ENCODE measurements at places on chromosomes 6 and 20.

DNA sequence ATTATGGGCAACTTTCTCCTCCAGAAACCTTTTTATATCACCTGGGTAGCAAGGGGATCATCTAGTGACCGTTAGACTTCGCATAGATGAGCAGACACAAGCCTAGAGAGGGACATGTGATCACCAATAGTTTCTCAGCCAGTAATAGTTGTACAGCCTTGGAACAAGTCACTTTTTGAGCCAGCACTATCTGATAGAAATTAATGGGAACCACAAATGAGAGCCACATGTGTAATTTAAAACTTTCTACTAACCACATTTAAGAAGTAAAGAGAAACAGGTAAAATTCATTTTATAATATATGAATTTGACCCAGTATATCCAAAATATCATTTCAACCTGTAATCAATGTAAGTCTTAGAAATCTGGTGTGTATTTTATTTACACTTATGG is 592 bp upstream of the CTNNBL1 start:
- DNase-seq = no peak

DNA sequence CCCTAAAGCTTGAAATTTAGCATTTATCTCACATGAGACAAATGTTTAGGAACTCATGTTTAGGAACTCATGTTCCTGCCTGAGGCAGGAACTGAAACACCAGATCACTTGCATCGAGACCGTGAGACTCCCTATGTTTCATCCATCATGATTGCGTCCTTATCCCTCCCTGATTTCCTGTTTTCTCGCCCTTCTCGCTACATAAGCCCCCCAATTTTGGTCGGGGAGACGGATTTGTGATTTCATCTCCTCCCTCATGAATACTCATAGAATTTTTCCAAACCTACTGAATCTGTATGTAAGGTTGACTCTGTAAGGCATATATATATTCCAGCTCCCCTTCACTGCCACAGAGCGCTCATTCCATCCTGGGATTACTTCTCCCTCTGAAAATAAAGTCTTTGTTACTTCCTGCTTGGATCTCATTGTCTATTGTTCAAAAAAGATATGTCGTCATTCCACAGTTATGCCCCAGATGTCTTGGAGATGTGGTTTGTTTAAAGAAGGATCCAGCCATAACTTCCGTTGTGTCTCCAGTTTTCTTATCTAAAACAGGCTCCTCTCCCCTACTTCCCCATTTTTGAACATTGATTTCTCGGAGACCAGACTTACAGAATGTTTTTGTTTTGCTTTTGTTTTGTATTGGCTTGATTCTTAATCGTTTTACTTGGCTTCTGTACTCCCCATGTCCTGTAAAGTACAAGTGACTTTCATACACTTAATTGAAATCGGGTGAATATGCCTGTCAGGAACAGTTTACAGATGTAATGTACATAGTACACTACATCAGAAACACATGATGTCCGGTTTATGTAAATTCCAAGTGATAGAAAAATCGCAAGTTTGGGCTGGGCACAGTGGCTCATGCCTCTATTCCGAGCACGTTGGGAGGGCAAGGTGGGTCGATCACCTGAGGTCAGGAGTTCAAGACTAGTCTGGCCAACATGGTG is 118.7 kb downstream of the HFE start:
- DNase-seq = no peak

GRCh38 chr20:53706466-53707370 is 113.1 kb upstream of the ZNF217 start:
- peak; percentile 33 for DNase-seq

- no peak for DNase-seq
These were observed 34.9 kb upstream of the FOXA2 start for GRCh38 chr20:22619272-22619671.

- no peak for DNase-seq
These were observed 23.3 kb upstream of the SMIM26 start for GRCh38 chr20:18543932-18544331.

DNA sequence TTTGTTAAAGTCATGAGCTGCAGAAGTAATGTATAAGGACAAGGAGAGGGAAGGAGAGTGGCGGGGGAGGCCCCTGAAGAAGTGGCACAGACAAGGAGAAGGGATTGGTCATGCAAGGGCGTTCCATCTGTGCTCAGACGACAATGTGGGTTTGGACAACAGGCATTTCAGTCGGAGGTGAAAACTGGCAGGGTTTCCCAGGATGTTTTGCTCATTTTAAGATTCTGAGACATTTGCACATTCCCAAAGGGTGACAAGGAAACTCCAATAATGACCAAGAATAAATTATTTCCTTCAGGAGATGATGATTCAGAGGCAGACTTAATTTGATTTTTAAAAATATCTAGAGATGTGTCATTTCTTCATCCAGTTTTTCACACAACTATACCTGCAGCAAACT is 181.8 kb downstream of the HIVEP2 start:
- DNase-seq = no peak

DNA sequence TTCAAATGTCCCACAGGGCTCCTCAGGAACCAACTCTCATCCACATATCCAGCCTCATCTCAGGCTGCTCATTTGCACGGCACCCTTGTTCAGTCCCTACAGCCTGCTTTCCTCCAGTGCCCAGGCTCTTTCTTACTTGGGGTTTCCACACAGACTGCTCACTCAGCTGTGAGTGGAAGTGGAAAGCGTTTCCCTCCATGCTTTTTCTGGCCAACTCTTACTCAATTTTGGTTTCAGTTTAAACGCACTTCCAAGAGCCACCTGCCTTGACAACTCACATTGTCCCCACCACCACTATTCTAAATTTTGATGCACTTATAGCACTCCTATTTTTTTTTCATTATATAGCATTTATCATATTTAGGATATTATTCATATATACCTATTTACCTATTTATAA is 367.1 kb downstream of the PKHD1 start:
- DNase-seq = no peak

GRCh38 chr20:7358670-7359069 is 581.6 kb downstream of the HAO1 start:
- no peak for DNase-seq

- DNase-seq = no peak
These were observed 461.2 kb downstream of the EPM2A start for GRCh38 chr6:145274083-145274482.

GRCh38 chr6:111781041-111781708 is 92.1 kb downstream of the FYN start:
- no peak for DNase-seq

DNA sequence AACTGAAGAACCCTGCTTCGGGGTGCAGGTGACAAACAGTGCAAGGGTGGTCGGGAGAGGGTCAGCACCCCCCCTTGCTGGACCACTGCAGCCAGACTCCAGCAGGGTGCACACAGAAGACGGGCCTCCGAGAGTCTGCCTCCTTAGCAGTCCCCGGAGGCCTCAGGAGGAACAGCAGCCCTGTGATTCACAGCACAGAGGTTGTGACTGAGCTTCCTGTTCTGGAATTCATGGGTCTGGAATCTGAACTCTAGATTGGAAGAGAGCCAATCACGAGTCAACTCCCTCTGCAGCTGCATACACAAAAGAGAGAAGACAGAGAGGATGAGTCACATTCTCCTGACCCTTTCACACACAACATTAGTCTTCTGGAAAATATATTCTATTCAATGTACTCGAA is 249.0 kb upstream of the OPRM1 start:
- DNase-seq = no peak

GRCh38 chr6:168370310-168370991 is 50.9 kb upstream of the DACT2 start:
- DNase-seq = peak; percentile 59

GRCh38 chr6:1821164-1821512 is 211.4 kb downstream of the FOXC1 start:
- DNase-seq = no peak

GRCh38 chr6:148835920-148836441 is 89.2 kb downstream of the UST start:
- DNase-seq = peak; percentile 58

GRCh38 chr6:144931172-144932035 is 646.3 kb downstream of the UTRN start:
- peak; percentile 35 for DNase-seq

- no peak for DNase-seq
These were observed 157.3 kb downstream of the THBS2 start for GRCh38 chr6:169096388-169096787.

GRCh38 chr6:74551896-74552295 is 654.0 kb downstream of the COL12A1 start:
- DNase-seq = no peak

- no peak for DNase-seq
These were observed 69.3 kb downstream of the CLIC5 start for GRCh38 chr6:45946352-45946751.

DNA sequence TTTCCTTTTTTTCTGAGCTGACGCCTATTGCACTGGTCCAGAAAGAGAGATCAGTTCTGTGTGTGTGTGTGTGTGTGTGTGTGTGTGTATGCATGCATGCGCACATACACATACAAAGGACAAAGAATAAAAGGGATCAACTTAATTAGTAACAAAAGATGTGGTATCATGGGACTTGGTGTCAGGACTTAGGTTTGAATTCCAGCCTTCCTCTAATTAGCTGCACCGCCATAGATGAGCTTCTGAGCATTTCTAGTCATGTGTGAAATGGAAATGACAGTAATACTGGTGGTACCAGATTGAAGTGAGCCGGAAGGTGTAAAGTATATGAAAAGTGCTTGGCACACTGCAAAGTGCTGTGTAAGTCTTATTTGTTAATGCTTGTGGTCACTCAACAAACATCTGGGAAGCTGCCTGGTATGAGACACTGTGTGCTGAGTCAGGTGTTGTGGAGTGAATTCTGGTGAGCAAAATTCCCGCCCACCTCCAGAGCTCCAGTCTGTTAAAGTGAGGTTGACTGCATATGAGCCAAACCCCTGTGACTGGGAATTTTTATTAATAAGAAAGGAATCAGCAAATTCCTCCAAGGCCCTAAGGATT is 12.4 kb downstream of the DAAM2 start:
- DNase-seq = no peak

DNA sequence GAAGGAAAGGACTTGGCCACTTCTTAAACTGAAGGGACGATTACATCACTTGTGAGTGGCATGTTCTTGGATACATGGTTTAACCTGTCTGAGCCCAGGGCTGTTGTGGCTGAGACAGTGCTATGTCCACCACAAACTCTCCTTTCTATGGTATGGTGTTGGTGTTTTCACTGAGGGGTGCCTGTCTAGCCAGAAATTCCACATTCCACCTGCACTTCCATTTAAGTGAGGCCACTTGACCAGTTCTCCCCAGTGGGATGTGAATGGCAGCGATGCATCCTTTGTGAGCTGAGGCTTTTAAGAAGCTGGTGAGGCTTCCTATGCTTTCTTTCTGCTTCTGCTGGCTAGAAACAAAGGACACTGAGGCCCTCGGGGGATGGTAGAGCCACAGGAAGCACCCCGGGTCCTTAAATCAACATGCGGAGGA is 151.4 kb upstream of the CHD6 start:
- DNase-seq = no peak

DNA sequence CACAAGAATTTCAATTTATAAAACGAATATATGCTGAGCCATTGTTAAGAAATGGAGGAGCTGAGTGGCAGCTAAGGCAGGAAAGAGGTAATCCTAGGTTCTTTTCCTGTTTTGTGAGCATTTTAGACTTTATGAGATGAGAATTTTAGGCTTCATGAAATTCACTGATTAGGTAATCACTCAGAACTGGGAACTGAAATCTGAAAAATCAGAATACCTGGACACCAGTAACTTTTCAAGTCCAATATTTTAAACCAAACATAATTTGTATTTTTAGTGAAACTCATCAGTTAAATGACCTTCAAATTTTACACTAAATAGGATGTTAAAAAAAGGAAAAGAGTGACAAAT is 389.9 kb downstream of the HTR1B start:
- no peak for DNase-seq

GRCh38 chr6:15406452-15406851 is 160.6 kb downstream of the JARID2 start:
- no peak for DNase-seq

GRCh38 chr6:36120979-36121786 is 9.1 kb upstream of the MAPK13 start:
- DNase-seq = peak; percentile 71

Measured in activated T-cell treated with anti-CD3 and anti-CD28 coated beads, Interleukin-2, amount 50 U/mL, for 72 hours (primary cell).